ENCODE measurements at places on chromosomes 5 and 9.

DNA sequence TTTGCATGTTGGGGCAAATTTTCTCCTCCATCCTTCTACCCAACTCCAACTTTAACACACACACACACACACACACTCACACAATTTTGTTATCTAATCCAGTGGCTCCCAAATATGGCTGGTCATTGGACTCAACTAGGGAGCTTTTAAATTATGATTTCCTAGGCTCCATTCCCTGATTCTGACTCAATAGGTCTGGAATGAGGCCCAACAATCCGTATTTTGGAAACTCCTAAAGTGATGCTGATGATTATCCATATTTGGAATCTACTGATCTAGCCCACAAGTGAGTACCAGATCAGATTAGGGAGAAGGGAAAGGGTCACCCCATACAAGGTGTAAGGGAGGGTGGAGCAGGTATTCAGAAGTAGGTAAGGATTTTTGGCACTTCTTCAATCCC lies 309.7 kb downstream of the TLE1 start:
- no peak for DNase-seq

DNA sequence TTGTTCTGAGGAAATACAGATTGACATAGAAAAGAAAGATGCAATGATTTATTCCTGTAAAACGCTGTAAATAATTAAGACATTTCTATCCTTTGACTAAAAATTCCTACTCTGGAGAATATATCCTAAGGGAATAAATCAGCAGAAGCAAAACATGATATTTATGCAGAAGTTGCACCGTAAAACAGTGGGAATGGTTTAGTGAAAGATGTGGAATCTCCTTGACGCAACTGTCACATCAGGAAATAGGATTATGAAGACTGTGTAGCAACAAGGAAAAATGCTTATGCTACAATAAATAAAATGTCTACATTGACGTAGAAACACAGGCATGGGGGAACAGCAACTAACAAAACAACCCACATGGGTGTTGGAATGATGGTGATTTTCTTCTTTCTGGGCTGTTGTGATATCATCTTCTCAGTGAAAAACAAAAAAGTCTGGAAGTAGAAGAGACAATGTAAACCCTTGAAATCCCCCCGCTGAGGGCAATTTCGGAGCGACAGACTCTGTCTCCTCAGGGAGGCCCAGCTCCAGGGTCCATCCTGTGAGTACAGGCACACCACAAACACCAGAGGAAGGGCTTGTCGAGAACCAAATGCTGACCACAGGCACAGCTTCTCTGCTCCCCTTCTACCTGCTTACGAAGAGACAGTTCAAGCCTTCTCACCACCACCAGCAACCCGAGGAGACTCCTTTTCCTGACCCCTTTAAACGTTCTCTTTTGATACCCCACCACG lies 25.2 kb downstream of the COL23A1 start:
- no peak for DNase-seq

DNA sequence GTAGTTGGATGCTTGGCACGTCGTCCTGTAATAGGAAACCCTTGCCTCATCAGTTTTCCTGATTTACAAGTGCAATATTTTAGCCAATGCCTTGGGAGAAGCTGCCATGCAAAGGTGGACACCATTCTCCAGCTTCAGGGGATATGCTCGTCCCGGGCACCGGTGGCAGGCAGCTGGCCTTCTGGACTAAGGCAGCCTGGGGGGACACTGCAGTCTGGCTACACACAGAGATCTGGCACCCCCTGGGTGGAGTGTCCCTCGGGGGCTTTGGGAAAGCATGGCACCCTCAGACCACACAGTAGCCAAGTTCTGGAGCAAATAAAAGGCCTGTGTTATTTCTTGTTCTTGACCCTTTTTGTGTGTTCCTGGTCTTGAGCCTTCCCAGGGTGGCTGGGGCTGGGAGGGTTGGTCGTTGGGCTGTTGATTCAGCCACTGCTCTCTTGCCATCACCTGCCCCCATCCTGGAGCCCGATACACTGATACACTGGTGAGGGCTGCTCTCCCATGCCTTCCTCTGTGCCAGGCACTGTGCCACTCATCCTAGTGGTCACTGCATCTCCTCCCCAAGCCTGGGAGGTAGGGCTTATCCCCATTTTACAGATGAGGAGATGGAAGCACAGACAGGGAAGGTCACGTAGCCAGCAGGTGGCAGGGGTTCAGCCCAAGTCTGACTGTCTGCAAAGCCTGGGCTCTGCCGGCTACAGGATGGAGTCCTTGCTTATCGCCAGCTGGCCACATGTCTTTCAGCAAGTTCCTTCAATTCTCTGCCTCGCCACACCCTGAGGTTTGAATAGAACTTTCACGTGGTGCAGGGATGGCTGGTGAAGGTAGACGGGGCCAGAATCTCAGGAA lies 134.1 kb downstream of the RGS3 start:
- DNase-seq, result no peak

DNA sequence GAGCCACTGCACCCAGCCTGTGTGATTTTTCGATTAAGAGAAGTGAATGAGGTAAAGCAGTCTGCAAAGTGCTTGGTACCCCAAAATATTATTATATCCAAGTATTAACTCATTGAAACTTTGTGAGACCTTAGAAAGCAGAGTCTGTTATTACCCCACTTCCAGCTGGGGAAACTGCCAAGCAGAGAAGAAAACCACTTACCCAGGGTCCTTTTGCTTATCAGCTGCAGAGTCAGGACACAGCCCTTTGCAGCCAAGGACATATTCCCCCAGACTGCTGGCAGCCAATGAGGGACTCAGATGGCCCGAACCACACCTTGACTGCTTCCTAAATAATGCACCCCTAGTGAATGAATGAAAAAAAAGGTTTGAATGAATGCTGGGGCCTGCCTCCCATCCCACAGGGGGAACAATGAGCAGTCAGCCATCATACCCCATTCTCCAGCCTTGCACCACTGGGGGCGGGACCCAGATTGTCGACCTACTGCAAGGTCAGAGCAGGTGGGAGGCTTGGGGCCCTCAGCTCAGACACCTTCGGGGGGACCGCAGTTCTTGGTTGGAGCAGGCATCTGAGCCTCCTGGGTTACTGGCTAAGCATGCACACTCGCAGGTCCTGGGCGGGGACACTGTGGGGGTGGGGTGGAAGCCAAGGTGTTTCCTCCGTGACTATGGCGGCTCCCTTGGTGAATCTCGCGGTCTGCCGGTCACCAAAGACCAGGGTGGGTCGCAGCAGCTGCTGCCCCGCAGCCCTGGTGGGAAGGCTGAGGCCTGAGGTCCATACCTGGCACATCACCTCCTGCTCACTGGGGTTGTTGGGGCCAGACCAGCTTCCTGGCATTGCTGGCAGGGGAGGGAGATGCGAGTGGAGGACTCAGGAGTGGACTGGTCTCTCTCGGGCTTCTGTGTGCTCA lies 29.7 kb downstream of the PRRT1B start:
- no peak for DNase-seq

DNA sequence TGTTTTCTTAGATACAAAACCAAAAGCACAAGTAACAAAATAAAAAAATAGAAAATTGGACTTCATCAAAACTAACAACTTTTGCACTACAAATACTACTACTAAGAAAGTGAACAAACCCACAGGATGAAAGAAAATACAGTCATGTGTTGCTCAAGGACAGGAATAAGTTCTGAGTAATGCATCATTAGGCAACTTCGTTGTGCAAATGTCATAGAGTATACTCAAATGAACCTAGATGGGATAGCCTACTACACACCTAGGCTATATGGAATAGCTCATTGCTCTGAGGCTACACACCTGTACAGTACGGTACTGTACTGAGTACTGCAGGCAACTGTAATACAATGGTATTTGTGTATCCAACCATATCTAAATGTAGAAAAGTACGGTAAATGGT lies 88.3 kb downstream of the RAPGEF1 start:
- no peak for DNase-seq

DNA sequence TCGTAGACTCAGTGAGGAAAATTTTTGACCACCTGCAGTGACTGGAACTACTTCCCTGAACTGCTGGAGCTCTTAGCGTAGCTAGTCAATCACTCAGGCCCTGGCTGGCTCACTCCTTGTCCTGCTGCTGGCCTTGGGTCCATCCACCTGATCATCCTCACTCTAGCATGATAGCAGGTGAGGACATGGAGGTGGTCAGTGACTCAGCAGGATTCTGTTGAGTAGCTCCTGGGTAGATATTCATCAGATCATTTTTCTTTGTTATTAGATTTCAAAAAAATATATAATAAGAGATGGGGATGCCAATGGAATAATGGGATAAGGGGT lies 25.0 kb upstream of the SEMA4D start:
- no peak for DNase-seq

DNA sequence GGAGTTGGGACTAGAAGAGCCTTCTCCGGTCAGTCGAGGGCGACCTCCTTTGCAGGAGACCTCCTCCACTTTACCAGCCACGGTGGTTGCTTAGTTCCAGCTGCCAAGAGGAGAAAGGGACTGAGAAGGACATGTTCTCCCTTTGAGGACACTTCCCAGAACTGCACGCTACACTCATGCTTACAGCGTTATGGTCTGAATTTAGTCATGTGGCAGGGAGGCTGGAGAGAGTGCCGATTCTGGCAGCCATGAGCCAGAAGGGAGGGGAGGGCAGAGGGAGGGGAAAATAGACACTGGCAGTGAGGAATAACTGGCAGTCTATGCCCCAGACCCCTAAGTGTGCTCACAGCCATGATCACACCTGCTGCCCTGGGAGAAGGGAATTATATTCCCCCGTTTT lies 47.8 kb downstream of the TSPAN17 start:
- DNase-seq, result no peak

- DNase-seq, result peak; percentile 70
These were observed 38.3 kb downstream of the FAM78A start for GRCh38 chr9:131237931-131238401.

DNA sequence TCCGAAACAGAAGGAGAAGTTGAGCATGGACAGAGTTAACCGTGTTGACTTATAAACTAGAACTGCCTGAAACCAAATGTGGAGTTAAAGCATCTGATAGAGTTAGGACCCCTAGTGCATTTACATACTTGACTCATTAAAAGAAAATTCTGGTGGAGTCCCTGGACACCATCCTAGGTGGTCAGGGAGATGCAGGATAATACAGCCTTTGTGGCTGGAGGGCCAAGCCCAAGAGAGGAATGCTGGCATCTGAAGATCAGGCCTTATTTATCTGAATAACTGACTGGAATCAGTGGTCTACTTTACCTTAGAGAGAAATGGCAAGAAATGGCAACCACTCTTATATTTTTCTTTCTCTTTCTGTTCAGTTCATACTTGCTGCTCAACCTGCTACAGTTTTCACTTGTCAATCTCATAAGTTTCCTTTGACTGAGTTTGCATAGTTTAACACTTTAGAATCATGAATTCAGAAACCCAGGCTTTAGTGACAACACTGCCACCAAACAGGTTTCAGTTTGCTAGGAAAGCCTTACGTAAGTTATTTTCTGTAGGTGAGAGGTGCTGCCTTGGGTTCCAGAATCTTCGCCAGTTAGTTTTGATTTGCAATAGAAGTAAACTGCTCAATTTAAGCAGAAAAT lies 10.2 kb downstream of the CMYA5 start:
- DNase-seq, result no peak

DNA sequence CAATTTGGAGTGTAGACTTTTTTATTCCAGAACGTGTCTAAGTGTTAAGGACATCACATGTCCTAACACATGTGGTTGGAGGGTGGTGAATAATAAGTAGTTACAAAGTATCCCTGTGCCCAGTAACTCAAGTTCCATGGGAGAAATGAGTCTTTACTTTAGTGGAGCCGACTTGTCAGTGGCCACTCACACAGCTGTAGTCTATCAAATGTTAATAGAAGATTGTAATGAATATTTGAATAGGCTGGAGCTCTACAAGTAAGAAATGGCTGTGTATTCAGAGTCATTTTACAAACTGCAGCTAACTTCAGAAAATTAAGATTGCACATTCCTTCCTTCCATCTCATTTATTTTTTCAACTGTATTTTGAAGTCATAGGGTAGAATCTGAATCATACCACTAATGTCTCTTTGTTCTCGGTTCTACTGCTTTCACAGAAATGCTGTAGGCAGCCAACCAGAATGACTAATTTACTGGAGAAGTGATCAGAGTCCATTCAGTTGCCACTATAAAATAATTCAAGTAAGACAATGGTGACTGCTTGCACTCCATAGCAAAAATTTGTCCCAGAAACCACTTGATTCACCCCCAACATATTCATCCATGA lies 394.8 kb downstream of the NR2F1-AS1 start:
- DNase-seq, result no peak

DNA sequence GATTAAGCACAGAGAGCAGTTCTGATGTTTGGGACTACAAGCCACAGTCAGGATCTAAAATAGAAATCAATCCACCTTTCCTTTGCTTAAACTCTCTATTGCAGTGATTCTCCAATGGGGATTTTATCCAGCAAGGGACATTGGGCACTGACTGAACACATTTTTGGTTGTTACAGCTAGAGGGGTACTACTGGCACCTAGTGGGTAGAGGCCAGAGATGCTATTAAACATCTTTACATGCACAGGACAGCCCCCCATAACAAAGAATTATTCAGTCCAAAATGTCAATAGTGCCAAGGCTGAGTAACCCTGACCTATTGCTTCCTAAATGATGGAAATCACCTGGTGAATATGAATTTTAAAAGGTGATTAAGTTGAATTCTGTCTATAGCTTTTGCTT lies 12.0 kb downstream of the ZNF622 start:
- no peak for DNase-seq

- no peak for DNase-seq
These were observed 535.1 kb downstream of the ELAVL2 start for GRCh38 chr9:23290973-23291372.

GRCh38 chr9:124576751-124577150 lies 69.6 kb upstream of the NR5A1 start:
- DNase-seq, result no peak

DNA sequence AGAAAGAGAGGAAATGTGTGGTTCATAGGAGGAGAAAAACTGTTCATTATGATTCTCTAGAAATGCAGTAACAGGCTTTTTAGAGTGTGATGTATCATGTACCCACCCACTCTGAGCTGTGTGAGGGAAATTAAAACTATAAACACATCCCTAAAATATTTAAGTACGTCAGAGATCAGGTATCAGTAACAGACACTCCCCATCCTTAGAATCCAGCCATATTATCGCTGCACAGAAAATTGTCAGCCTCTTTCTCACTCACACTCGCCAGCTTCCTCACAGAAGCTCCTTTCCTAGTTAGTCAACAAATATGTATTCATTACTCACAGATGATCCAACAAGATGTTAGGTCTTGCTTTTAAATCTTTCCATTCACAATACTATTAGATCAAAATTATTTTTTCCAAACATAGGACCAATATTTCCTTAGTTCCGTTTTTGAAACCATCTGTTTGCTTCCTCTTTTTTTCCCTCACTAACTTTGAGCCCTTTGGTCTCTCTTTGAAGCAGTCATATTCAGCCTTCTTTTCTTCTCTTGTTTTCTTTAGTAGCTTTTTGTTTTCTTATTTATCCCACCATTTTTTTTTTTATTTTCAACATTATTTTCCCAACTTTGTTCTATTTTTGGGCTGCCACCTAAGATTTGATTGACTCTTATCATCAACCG lies 13.6 kb upstream of the MAST4 start:
- no peak for DNase-seq

DNA sequence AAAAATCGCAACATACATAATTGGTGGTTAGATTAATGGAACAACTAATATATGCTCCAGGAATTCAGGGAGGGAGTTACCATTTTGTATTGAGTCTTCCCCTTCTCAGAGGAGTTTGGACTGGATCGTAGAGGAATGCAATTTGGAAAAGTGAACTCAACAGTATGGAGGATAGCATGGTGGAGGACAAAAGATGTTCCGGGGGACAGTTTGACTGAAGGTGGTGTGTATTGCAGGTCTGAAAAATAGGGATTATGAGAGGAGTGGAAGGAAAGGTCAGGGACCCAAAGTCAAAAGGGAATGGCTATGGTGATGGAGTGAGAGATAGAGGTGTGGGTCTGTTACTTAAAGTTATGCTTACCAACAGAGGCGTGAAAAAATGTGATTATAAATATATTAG lies 1.5 kb downstream of the DNAJC21 start:
- no peak for DNase-seq

GRCh38 chr5:105730982-105731381 lies 1939.8 kb downstream of the EFNA5 start:
- no peak for DNase-seq

Measured in right forelimb (tissue), 1 donor.